ENCODE measurements at places on chromosomes 5 and 9. TPM values are rescaled to one million over a fixed set of nuclear protein-coding genes. Genes with fewer than 3 reads are reported as not detected.

Gene ZFP2
- total RNA-seq = 1.1 TPM

Gene PCDHA3
- 1.1 TPM for total RNA-seq

Gene PCDHGB2
- 1.4 TPM for total RNA-seq

Gene SPATA31D4
- not detected for total RNA-seq

Gene KIF4B
- total RNA-seq = not detected

Gene ASTN2
- total RNA-seq = 13.6 TPM

Gene HRH2
- total RNA-seq = 1.9 TPM

Gene DDX46
- 46.2 TPM for total RNA-seq

Gene PIP5K1B
- total RNA-seq = 1.3 TPM

Gene RGS7BP
- 0.07 TPM for total RNA-seq

Gene PCDHA1
- total RNA-seq = not detected

Gene NINJ1
- total RNA-seq = 26.9 TPM

GRCh38 chr5:146699138-146699537 is 179.4 kb downstream of the PPP2R2B start:
- DNase-seq = no peak

DNA sequence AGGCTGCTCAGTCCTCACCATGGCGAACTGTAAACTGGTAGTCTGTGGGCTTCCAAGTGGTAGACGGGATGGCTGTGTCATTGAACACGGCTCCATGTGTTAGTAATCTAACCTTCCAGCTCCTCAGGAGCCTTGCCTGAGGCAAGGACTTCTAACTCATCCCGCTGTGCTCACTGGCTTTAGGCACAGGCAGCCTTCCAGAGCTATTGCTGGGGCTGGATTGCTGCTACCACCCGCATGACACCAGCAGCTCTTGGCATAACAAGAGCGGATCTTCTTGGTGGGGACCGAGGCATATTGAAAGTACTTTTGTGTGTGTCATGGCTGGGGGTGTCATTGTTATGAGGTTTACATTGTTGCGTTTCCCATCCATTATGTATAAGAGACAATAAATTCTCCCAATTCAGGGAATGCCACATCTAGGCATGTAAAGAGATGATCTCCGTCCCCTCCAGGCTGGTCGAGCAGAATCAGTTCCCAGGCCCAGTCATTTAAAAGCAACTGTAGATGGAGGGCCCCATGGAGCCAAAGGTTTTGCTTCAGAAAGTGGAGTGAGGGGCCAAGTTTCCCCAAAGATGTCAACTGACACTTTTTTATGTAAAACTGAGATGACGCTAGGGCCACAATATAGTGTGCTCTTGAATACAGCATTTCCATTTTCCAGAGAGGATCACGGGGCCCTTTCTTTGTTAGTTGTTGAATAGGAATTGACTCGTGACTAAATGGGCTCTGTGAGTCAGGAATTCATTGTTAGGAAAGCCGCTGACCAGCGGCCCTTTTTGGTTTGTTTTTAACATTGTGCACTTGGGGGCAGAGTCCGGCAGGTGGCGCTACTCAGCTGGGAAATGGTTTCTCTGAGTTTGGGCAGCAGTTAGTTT is 759.5 kb downstream of the TAF11L14 start:
- peak; percentile 16 for DNase-seq

DNA sequence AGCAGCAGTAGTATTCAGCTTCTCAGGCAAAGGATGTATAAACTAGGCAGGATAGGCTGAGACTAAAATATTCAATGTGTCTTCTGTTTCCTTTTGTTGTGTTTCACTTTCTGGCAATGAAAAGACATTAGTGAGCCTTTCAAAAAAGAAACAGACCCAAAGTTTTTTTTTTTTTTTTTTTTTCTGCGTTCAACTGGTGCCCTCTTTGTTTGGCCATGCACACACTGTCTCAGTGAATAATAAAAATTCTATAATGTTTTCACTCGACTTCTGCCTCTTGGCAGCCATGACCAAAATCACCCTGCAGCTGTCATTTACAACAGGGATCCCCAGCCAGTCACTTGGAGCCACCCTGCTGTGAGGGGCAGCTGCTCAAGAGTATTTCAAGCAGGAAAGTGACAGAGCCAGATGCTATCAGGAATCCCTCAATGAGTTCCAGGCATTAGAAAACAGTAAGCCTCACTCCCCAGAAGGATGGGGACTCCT is 44.0 kb upstream of the MAN2A1 start:
- DNase-seq = no peak

- peak; percentile 25 for DNase-seq
Observed at GRCh38 chr9:27785714-27786100, 212.4 kb upstream of the C9orf72 start.

DNA sequence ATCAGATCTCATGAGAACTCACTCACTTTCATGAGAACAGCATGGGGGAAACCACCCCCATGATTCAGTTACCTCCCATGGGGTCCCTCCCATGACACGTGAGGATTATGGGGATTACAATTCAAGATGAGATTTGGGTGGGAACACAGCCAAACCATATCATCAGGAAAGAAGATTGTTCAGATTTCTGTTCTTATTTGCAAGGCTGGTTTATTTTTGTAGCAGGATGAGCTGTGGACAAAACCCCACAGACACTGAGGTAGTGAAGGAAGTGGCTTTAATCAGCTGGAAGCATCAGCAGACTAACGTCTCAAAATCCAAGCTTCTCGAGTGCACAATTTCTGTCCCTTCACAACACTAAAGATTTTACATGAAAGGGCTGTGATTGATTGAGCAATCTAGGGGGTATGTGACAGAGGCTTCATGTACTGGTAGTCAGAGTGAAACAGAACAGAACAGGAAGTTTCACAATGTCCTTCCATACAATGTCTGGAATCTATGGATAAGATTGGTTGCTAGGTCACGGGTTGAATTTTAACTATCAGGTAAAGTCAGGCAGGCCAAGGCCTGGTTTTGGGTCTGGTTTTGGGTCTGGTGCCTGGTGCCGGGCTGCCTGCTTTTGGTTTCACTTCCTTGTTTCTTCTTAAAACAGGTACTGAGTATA is 91.3 kb upstream of the ZNF366 start:
- peak; percentile 27 for DNase-seq

DNA sequence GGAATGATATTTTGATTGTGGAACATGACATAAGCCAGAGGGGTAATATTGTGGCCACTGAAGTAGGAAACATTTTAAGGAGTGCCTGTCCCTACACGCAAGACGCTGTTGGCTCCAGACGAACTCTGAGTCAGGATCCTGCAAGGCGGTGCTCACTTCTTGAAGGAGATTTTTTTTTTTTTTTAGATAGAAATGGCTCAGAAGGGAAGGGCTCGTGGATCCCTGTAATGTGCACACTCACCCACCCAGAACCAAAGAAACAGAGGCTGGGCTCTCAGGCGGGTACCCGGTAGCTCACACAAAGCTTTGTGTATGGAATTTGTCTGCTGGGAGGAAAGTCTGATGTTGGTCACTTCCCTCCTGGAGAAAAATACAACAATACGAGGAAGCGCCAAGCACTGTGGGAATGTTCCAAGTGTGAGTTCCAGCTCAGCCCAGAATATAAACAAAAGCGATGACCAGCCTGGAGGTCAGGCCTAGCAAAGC is 25.7 kb downstream of the RAPGEF1 start:
- peak; percentile 93 for DNase-seq

- no peak for DNase-seq
Observed at GRCh38 chr5:11602298-11602697, 301.9 kb downstream of the CTNND2 start.

GRCh38 chr9:122228191-122228567 is 578 bp downstream of the LHX6 start:
- DNase-seq = no peak

DNA sequence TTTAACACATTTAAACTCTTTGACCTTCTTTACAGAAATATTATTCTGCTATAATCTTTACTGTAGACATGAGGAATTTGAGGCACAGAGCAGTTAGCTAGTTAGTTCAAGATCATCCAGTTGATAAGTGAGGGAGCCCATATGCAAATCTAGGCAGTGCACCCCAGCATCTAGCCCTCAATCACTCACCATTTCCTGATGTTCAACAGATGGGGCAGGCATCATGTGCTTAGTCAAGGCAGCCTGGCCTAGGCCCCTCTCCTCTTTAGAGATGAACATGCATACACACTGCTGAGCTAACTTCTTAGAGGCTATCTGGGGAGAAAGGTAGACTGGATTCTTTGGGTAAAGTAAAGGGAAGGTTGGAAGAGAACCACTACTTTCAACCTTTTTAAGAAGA is 206.8 kb upstream of the SLC24A2 start:
- DNase-seq = no peak

- no peak for DNase-seq
Observed at GRCh38 chr5:4700871-4701270, 439.3 kb upstream of the ADAMTS16 start.

- DNase-seq = peak; percentile 95
Observed at GRCh38 chr9:16417161-16417560, 453.3 kb downstream of the BNC2 start.

- DNase-seq = no peak
Observed at GRCh38 chr9:128011071-128011817, 30.5 kb upstream of the EEIG1 start.

- DNase-seq = no peak
Observed at GRCh38 chr5:66558560-66558959, 37.6 kb upstream of the MAST4 start.

DNA sequence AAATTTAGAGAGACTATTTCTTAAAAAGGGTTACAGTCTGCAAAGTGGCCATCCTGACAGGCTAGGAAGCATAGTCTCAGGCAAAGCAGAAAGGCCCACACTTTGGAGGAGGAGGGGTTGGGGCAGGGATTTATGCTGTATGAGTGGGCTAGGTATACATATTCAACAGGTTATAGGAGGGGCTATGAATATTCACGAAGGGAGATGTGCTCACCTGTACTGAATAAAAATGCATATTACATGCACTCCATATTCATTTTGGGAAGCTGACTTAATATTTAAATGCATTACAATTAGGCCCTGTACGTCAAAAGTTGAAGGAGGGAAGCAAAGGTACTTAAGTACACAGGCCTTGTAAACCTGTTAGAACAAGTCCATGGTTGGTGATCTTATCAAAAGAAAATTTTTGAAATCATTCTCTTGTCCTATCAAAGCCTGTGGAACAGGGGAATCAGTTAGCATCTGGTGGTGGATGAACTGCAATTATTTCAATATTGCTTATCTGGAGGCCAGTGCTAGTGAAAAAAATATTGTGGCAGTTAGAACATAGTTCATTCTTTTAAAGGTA is 1.6 kb downstream of the CENPP start:
- no peak for DNase-seq

GRCh38 chr5:107724642-107725041 is 53.9 kb upstream of the EFNA5 start:
- DNase-seq = no peak

DNA sequence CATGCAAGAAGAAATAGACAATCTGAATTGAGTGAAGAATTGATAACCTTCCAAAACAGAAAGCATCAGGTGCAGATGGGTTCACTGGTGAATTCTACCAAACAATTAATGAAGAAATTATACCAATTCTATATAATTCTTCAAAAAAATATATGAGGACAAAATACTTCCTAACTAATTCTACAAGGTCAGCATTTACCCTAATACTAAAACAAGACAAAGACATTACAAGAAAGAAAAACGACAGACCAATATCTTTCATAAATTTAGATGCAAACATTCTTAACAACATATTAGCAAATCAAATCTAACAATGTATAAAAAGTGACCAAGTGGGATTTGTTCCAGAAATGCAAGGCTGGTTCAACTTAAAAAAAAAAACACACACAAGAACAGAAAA is 183.9 kb downstream of the BARX1 start:
- DNase-seq = no peak

GRCh38 chr5:150641824-150642566 is 1.5 kb downstream of the SYNPO start:
- DNase-seq = no peak

DNA sequence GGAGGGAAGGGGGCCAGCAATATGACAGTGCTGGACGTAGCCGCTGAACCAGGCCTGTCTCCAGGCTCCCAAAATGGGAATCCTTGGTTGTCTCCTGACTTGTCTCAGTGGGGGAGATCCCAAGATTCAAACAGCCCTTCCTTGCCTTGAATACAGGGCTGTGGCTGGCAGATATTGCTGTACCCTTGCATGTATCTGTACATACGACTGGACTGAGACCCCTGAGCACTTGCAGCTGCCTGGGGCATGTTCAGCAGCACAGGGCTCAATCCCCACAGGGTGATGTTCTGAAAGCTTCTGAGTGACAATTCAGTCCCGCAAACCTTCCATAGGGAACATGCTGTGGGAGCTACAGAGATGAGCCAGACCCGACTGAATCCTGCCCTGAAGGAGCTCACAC is 13.3 kb downstream of the OR13J1 start:
- DNase-seq = no peak

DNA sequence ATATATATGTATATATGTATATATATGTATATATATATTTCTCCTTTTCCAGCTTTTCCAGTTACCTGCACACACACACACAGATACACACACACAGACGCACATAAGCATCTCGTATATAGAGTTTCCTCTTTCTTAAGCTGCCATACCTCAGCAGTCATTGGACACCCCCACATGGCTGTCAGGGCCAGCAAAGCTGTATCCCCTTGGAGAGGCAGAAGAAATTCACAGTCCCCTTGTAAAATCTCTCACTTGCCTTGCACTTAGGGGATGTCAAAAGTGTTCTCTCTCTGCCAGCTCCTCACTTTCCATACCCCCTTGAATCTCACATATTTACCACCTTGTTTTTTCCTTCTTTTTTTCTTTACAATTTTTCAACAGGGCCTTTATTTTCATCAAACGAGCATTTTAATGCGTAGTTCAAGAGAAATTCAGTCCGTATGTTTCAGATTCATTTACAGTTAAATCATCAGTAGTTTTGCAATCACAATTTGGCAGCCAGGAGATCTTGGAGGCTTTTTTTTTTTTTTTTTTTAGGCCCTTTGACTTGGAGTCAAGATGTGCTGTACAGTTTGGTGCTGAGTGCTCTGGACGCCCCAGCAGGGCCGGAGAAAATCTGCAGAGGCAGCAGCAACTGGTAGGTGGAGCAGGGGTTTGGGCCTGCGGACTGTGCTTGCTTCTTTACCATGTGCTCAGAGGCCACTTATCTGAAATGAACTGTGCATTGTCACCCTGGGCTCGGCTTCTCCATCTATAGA is 244.9 kb upstream of the KLF4 start:
- peak; percentile 89 for DNase-seq

- DNase-seq = peak; percentile 24
Observed at GRCh38 chr9:131776473-131776872, 36.6 kb upstream of the RAPGEF1 start.
